ENCODE measurements at places on chromosomes 1 and 21.

- DNase-seq, result no peak
Observed at GRCh38 chr1:11664336-11665065, 501 bp downstream of the FBXO6 start.

- DNase-seq, result no peak
Observed at GRCh38 chr1:2975466-2976179, 45.6 kb upstream of the ACTRT2 start.

GRCh38 chr1:232334811-232335210 is 295.1 kb downstream of the SIPA1L2 start:
- DNase-seq, result no peak

DNA sequence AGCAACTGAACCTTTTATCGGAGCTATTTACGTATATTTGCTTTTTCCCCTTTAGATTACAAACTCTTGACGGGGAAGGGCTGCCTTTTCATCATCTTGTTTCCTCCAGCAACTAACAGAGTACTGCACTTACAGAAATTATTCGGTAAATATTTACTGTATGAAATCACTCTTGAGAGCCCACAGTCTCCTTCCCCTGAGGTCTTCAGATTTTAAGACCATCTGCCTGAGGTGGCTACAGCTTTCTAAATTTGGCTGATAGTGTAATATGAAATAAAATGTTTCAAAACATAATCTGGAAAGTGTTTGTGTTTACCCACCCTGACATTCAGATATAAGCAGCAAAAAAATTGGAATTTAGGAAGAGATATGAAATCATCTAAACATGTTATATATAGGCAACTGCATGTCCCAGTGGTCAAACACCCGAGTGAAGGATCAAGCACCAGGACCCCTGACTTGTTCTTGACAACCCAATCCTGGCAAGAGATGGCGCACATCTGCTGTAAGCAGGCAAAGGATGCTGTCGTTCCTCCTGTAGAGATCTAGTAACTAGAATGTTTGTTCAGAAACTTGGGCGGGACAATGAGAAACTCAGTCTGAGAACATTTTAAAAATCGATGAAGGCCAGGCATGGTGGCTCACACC is 60.9 kb downstream of the SIPA1L2 start:
- no peak for DNase-seq

DNA sequence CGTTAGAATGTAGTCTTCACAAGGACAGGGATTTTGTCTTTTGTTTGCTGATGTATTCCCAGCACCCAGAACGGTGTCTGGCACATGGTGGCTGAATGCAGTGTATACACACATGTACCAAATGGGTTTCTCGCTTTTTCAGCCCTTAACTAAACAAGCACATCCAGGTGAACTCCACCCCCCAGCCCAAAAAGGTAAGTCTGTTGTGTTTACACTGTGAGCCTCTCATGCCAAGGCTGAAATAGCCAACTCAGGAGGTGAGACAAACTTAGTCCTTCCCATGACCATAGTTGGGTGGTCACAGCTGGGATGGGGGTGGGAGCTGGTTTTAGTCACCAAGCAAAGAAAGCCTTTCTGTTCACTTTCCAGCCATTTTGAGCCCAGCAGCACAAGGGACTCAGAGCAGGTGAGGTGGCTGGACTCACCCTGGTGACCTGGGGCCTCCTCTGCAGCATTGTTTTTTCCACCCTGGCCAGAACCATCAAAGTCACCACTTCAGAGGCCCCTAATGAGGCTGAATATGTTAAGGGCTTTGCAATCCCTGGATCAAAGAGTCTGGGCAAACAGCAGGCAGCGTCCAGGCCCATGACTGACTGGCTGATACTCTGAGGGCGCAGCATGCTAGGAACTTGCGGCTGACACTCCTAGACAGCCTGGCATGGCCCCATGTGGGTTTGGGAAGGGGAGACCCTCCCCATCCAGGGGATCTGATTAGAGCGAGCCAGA is 8.7 kb downstream of the TENT5B start:
- DNase-seq, result no peak

DNA sequence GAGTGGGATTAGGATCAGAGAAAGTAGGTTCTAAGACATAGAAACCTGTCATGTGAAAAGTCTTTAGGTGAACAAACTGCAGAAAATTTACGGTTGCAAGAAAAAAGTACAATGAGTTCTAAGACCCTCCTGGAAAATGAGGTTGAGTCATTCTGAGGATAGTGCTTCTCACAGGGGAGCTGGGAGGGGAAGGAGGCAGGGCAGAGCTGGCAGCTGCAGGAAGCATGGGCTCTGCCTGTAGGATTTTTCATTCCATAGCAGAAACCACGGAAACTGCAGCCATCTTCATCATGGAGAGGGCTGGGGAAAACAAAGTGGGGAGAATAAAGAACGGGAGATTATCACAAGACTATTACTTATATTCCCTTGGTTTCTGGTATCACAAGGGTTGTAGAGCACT is 25.8 kb upstream of the THEM4 start:
- no peak for DNase-seq

DNA sequence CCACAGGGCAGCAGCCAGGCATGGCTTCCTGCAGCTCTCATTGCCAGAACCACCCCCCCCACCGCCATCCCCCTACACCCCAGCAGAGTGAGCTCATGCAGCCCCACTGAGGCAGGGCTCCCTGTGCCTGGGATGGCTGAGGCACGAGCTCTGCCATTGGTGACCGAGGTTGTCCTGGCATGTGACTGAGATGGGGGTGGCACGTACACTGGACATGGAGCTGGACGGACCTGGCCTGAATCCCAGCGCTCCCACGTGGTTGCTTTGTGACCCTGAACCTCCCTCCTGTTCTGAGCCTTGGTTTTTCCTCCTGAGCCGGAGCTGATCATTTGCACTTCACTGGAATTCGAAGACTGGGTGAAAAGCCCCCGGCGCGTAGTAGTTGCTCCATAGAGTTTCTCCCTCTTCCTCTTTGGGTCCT is 28.3 kb downstream of the ALPL start:
- DNase-seq, result no peak

DNA sequence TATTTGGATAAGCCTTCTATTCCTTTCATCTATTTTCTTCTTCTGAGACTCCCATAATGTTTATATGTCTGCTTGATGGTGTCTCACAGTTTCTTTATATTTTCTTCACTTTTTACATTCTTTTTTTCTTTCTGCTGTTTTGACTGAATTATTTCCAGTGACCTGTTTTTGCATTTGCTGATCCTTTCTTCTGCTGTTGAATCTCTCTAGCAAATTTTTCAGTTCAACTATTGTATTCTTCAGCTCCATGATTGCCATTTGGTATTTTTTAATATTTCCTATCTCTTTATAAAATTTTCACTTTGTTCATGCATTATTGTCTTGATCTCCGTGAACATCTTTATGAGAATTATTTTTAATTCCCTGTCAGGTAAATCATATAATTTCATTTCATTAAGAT is 122.3 kb upstream of the ST6GALNAC5 start:
- no peak for DNase-seq

DNA sequence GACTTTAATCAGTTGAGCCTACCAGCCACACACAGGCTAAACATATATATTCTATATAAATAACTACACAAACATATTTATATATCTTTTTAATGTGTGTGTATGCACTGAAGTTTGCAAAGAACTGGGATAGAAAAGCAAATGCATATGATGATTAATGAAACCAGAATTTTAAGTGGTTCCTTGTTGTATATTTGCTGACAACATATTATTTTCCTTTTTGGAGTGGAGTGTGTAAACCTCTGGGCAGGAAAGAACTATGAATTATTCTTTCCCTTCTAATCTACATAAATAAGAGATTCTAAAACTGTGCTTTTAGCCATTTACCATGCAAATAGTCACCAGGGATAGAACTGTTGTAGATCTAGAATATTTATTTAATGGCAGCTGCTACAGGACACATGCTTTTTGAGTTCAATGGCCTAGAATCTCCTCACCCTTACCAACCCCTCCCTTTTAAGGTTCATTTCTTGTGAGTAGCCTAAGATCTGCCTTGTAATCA is 187.6 kb downstream of the BACH1 start:
- DNase-seq, result no peak

- peak; percentile 82 for DNase-seq
Observed at GRCh38 chr21:45294509-45295291, 7.0 kb upstream of the POFUT2 start.

GRCh38 chr1:215957663-215958062 is 390.6 kb downstream of the KCTD3 start:
- DNase-seq, result no peak

GRCh38 chr1:178528953-178529335 is 16.0 kb downstream of the TEX35 start:
- no peak for DNase-seq

DNA sequence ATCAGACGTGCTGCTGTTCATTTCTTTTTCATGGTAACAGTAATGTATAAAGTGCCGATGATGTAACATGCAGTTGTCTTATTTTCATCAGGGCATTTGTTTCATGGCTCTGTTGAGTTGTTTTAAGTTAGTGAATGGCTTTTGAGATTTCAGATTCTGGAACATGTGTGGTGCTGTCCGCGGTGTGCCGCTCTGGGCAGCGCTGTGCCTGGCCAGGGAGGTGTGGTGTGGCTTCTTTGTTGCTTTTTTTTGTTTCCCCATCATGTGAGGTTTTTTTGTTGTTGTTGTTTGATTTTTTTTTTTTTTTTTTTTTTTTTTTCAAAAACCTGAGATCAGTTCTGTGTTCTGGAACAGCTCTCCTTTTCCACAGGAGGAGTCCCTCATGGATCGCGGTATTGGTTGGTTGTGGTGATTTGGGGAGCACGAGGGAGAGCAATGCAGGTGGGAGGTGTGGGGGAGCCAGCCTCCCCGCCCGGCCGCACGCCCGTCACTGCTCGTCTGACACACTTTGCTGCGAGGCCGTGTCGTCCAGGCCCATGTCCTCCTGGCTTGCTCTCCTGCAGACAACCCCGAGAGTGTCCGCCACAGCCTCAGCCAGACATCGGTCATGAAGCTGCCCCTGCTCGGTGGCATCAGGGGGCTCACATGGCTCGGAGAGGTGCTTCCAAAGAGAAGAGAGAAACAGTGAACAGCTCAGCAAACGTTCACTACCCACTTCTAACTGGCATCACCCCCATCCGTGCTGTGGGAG is 33.6 kb downstream of the NTPCR start:
- no peak for DNase-seq

DNA sequence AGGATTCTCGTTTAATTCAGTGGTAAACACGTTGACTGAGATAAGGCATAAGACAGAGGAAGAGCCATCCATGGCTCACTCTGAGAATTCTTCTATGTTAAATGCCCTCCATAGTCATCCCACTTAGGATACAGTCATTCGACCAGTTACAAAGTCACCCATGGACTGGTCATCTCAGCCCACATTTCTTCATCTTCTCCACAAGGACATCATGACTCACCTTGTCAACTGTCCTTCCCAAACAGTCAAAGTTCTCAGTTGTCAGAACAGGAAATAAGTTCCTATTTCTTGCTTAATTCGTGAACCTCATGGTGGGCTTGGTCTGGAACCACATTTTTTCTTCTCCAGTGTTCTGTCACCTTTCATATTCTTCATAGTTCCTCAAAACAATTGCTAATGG is 133.2 kb downstream of the TGFB2 start:
- DNase-seq, result no peak

DNA sequence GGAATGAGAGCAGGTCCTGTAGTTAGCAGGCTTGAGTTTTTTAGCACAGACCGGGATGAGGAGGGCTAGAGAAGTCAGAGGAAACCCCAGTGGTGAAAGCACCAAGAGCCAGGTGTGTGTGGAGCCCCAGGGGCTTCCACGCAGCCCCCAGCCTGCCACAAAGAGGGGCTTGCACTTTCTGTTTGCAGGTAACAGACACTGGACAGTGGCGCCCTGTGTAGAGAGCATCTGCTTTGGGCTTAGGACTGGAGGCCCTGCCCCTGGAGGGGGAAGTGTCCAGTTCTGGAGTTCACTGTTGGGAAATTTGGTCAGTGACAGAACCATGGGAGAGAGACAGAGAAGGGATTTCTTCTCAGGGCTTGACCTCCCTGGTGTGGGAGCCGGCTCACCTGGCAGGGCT is 19.5 kb downstream of the AGT start:
- no peak for DNase-seq

DNA sequence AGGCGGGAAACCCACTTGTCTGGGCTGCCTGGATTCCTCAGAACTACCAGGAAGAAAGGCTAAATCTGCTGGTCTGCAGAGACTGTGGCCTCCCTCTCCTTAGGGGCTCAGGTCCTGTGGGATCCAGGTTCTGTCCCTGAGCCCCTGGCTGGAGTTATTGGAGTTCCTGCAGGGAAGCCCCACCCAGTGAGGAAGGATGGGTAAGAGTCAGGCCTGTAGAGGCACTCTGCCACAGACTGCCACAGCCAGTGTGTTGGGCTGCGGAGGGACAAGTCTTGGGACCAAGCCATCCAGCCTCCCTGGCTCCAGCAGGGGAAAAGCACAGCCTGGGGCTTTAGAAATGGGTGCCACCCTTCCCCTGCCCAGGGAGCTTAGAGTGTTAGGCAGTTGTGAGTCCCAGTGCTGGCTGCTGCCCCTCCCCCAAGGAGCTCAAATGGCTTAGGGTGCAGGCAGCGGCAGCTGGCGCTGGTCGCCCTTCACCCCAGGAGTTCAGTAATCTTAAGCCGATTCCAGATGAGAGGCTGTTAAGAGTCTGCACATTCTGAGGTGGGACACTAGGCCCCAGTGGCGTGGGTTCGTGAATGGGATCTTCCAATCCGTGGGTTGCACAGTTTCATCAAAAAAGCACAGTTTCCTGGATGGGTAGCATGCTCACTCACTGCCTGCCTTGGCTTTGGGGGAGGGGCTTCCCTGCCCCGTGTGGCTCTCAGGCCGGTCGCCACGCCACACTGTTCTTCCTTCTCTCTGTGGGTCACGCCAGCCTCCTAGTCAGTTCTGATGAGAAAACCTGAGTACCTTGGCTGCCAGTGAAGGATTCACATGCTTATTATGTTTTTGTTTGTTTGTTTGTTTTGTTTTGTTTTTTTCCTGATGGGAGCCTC is 57.6 kb upstream of the FMO3 start:
- no peak for DNase-seq

Data from T1000 (cell line).